ENCODE measurements at places on chromosomes 2 and 18.
A peak's percentile ranks its signal among the peaks of the same experiment; 100 is the strongest.

DNA sequence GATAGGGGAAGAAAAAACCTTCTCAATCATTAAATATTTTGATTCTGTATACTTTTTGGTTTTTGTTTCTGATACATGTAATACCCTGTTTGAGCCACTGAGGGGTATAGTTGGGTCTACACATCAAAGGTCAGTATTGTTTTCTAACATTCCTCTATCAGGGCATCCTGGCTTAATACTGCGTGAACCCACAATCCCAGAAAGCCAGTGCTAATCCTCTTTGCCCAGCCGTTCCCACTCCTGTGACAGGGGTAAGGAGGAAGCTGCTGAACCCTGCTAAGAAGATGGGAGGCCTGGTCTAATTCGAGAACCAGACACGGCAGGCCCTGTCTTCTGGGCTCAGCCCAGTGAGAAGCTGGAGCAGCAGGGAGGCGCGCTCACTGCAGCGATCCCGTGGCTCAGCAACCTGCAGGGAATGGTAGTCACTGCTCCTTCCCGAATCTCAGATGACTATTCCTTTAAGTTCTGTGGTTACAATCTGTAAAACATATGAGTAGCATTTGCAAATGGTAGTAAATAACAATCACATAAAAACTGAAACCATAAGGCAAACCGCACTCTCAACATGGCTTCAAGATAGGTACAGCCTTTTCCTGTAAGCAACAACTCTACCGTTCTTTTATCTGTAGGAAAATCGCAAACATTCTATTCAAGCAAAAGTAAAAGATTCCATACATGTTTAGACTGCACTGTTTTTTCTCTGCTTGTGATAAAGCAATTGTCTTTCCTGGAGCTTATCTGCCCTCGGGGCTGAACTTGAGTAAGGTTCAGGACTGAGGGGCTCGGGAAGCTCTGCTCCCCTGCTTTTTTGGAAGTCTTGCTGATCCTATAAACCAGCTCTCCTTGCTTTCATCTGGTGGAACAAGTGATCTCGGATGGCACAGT lies 87.0 kb downstream of the EPB41L3 start:
- H3K4me1 ChIP-seq = no peaks in the 10 kb centered on the region
- H3K36me3 ChIP-seq = no peaks in the 10 kb centered on the region
- H3K4me3 ChIP-seq = no peak overlapping the region
- peak; percentile 66 for DNase-seq
- no peaks in the 10 kb centered on the region for H3K27me3 ChIP-seq
- H3K27ac ChIP-seq = peak overlapping the region; percentile 13

DNA sequence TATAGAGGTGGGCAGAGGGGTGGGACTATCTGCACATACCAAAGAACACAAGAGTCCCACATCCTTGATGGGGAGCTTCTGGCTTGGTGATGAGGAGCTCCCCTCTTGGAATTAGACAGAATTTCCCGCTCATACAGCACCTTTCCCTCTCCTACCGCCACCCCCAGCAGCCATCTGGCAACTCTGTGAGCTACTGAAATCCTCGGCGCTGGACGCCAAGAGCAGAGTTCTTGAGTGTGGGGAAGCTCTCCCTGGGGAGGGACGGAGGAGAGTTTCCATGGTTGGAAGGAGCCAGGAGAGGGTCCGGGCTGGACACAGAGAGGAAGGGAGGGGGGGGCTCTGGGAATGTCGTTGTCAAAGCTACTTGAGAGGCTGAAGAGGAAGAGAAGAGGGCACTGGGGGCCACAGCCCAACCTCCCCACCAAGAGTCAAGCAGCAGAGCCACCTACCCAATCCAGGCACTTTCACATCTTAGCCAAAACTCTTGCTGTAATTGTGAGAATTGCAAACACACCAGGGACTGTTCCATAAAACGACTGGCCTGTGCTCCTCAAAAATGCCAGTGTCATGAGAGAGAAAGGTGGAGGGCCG lies 89.4 kb upstream of the MCFD2 start:
- H3K4me1 ChIP-seq = peaks cover 92% of the 10 kb centered on the region
- peaks cover 9% of the 10 kb centered on the region for H3K36me3 ChIP-seq
- no peak overlapping the region for H3K4me3 ChIP-seq
- no peak overlapping the region for H3K27ac ChIP-seq
- no peaks in the 10 kb centered on the region for H3K27me3 ChIP-seq
- no peak for DNase-seq

- DNase-seq = no peak
- peaks cover 17% of the 10 kb centered on the region for H3K4me1 ChIP-seq
- no peaks in the 10 kb centered on the region for H3K27me3 ChIP-seq
Measured at GRCh38 chr18:62736077-62736855, 20.9 kb downstream of the PHLPP1 start.

DNA sequence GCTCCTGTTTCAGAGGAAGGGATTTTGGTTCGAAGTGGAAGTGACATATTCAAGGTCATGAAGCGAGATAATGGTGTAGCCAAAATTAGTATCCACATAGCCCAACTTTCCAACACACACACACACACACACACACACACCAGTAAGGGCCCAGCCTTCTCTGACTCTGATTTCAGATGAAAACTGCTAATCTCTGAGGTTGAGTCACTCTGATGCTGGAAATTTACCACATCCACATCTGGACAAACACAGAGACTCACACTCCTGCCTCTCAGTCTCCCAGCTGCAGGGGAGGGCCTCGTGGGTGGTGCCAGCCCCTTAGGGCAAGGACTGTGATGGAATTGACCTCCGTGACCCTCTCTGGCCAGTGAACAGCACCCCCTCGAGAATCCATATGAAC lies 29.0 kb upstream of the SLC35F6 start:
- H3K27ac ChIP-seq = peak overlapping the region; percentile 60
- no peaks in the 10 kb centered on the region for H3K27me3 ChIP-seq
- no peaks in the 10 kb centered on the region for H3K36me3 ChIP-seq

- no peak overlapping the region for H3K27ac ChIP-seq
- H3K36me3 ChIP-seq = no peaks in the 10 kb centered on the region
- DNase-seq = no peak
- no peaks in the 10 kb centered on the region for H3K27me3 ChIP-seq
- H3K4me3 ChIP-seq = no peak overlapping the region
- H3K4me1 ChIP-seq = no peaks in the 10 kb centered on the region
Measured at GRCh38 chr2:231272991-231273390, 74.6 kb downstream of the ARMC9 start.

GRCh38 chr18:320155-320554 lies 52.3 kb upstream of the THOC1 start:
- no peaks in the 10 kb centered on the region for H3K27me3 ChIP-seq
- no peaks in the 10 kb centered on the region for H3K36me3 ChIP-seq
- DNase-seq = no peak
- H3K27ac ChIP-seq = no peak overlapping the region
- H3K4me1 ChIP-seq = peaks cover 10% of the 10 kb centered on the region
- H3K4me3 ChIP-seq = no peak overlapping the region

- H3K4me3 ChIP-seq = no peak overlapping the region
- no peak overlapping the region for H3K27ac ChIP-seq
- H3K4me1 ChIP-seq = no peaks in the 10 kb centered on the region
- DNase-seq = no peak
- no peaks in the 10 kb centered on the region for H3K36me3 ChIP-seq
Measured at GRCh38 chr2:157194844-157195243, 62.7 kb upstream of the GALNT5 start.

DNA sequence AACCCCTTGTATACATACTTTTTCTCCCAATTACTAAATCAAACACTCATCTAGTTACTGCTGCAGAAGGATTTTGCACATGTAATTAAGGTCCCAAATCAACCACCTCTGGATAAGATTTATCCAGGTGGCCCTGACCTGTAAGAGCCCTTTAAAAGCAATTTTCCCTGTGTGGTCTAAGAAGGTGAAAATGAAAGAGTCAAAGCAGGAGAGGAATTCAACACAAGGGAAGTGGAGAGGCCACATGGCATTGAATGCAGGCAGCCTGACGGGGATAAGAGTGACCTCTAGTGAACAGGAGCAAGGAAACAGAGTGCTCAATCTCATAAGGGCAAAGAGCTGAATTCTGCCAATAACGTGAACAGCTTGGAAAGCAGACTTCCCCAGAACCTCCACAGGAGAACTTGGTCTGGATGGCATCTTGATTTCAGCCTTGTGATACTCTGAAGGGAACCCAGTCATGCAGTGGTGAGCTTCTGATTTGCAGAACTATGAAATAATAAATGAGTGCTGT lies 27.2 kb downstream of the PPP3R1 start:
- no peaks in the 10 kb centered on the region for H3K36me3 ChIP-seq
- no peak overlapping the region for H3K4me3 ChIP-seq
- H3K27me3 ChIP-seq = no peaks in the 10 kb centered on the region
- H3K4me1 ChIP-seq = no peaks in the 10 kb centered on the region

DNA sequence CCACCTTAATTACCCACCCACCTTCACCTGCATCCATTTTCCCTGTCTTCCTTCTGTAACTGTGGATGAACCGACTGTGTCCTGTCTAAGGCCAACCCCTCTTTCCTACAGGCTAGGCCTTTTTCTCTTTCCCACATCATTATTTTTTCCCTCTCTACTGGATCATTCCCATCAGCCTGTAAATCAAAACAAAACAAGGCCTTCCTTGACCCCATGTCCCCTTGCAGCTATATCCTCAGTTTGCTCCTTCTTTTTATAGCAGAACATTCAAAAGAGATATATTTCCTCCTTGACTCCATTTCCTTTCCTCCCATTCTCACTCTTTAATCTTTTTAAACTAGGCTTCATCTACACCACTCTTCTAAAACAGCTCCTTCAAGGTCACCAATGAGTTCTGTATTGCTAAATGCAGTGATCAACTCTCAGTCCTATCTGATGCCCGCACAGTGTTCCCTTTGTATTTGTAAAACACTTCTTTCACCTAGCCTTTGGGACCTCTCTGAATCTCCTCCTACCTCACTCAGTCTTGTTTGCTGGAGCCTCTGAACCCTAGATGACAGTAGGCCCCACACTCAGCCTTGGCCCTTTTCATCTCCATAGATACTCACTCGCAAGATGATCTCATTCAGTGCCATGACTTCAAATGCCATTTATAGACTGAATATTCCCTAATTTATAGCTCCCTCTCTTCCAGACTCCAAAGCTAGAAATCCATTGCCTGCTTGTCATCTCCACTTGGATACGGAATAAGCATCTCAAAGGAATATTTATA lies 55.7 kb downstream of the CXCR4 start:
- no peaks in the 10 kb centered on the region for H3K27me3 ChIP-seq
- no peaks in the 10 kb centered on the region for H3K36me3 ChIP-seq
- no peaks in the 10 kb centered on the region for H3K4me1 ChIP-seq
- H3K4me3 ChIP-seq = no peak overlapping the region
- no peak for DNase-seq

- peak overlapping the region; percentile 99 for H3K27ac ChIP-seq
- DNase-seq = no peak
- H3K4me3 ChIP-seq = peak overlapping the region; percentile 73
- no peaks in the 10 kb centered on the region for H3K4me1 ChIP-seq
- H3K36me3 ChIP-seq = peaks cover 3% of the 10 kb centered on the region
Measured at GRCh38 chr2:144513388-144514101, 6.4 kb downstream of the ZEB2 start.

- no peak overlapping the region for H3K4me3 ChIP-seq
- no peaks in the 10 kb centered on the region for H3K4me1 ChIP-seq
- no peaks in the 10 kb centered on the region for H3K36me3 ChIP-seq
- no peaks in the 10 kb centered on the region for H3K27me3 ChIP-seq
- no peak overlapping the region for H3K27ac ChIP-seq
Measured at GRCh38 chr2:219737270-219737691, 109.9 kb downstream of the SLC4A3 start.

- no peak overlapping the region for H3K4me3 ChIP-seq
- H3K27me3 ChIP-seq = no peaks in the 10 kb centered on the region
- no peak for DNase-seq
- no peak overlapping the region for H3K27ac ChIP-seq
Measured at GRCh38 chr2:200467806-200468681, 41.8 kb downstream of the KCTD18 start.

DNA sequence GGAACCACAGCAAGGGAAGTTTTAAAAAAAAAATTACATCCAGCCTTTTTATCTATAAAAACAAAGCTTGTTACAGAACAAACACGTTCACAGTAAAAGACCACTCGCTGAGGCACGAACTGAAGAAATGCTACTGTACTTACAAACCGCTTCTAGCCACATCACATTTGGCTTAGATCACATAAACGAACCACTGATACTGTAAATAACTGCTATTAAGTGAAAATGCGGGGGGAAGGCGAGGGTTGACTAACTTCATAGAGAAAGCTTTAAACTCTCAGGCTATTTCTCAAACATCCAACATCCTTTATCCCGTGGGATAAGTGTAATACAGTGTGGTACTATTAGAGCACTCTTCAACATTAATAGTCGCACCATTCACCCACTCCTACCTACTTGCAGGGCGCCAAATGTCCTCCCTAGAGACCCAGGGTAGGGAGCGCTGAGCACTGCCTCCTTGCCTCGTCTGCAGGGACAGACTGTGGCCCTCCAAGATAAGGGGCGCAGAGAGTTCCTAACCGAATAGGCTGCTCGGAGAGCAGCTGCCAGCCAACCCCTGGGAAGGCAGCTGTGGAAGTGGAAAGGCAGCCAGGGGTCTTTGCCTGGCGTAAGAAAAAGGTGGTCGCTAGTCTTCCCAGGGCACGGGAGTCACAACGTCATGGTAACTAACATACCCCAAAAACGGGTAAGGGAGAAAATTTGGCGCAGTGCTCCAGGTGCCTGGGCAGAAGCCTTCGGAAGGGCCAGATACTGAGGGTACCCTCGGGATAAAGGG lies 854 bp downstream of the GPR155 start:
- peaks cover 6% of the 10 kb centered on the region for H3K36me3 ChIP-seq
- H3K27ac ChIP-seq = peak overlapping the region; percentile 84
- no peaks in the 10 kb centered on the region for H3K4me1 ChIP-seq
- no peaks in the 10 kb centered on the region for H3K27me3 ChIP-seq

- peak overlapping the region; percentile 86 for H3K27ac ChIP-seq
- H3K36me3 ChIP-seq = no peaks in the 10 kb centered on the region
- peaks cover 76% of the 10 kb centered on the region for H3K4me1 ChIP-seq
- H3K27me3 ChIP-seq = no peaks in the 10 kb centered on the region
- no peak for DNase-seq
Measured at GRCh38 chr2:134258684-134259388, 5.0 kb downstream of the MGAT5 start.

DNA sequence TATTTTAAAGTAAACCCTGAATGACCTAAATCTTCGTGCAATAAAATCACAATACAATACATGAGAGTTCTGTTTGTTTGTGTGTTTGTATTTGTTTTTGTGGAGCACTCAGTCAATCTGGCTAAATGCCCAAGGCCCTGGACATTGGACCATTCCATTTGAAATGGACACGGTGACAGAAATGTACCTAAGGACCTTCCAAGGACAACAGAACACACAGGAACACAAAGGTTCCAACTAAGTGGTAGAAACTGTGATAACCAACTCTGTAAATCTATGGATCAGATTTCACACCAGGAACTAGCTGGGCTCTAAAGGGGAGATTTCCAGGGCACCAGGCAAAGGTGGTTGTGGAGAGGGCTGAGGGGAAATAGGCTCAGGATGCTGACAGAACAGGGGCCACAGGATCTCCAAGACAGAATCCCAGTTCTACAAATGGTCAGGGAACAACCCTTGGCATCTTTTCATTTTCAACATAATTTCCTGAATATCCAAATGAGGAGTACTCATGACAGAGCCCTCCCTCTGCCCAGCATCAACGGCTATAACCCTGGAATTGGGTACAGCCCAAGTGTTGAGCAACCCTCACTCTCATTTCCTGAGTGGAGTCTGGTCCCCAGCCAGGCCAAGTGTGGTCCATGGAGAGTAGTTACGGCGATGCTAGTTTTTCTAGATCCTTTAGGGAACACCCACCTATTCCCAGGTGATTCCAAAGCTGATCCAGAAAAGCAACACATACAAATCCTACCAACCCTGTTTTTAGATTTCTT lies 78.4 kb downstream of the NCKAP5 start:
- peaks cover 17% of the 10 kb centered on the region for H3K4me1 ChIP-seq
- H3K36me3 ChIP-seq = no peaks in the 10 kb centered on the region
- H3K4me3 ChIP-seq = no peak overlapping the region
- DNase-seq = no peak

All from right atrium auricular region (tissue), 2 donors.